ENCODE measurements at places on chromosomes 6 and 20.

- DNase-seq = no peak
Observed at GRCh38 chr6:139334806-139335446, 39.5 kb downstream of the CITED2 start.

DNA sequence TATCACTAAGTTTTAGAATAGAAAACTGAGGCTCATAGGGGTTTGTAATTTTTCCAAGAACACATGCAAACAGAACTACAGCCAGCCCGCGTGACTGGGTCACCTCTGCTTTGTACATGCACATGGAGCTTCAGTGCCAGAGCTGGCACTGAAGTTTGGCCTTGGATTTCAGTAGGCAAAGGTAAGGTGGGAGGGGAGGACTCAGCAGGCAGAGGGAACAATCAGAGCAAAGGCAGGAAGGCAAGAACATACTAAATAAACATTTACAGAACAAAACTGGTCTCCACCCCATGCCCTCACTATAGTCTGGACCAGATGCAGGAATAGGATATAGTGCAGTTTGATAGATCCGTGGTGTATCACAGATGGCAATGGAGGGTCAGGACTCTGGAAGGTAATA lies 13.6 kb upstream of the ABRACL start:
- no peak for DNase-seq

GRCh38 chr6:14857501-14857900 lies 388.4 kb upstream of the JARID2 start:
- DNase-seq = peak; percentile 86

DNA sequence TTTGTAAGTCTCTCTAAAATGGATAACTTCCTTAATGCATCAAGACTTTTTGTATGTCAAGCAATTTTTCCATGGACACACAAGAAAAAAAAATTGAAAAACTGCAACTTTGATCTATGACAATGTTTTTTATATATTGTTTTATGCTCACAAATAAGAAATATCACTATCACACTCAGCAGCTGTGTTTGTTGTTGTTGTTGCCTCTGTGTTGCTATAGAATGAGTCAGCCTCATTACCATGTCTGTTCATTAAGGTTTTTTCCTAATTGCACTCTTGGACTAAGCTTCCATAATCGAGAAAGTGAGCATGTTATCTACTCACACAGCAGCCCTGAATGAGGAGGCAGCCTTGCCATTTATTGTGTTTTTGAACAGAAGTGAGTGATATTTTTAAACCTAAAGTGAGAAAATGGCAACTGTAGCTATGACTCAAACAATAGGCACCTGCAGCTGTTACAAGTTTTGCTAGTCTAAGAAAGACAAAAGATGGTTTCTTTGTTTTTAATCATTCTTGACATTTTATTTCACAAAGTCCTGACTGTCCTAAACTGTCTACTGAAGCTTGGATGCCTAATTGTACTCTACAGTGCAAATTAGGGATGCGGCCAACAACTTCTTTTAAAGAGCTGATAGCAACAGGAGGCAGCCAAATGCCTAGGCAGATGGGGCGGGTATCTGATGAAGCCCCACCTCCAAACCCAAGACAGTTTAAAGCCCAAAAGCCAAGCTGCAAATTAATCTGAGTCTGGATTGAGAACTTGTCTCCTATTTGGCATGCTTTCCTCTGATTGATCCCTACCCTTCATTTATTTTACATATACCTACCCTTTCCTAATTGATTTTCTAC lies 77.9 kb upstream of the DOK5 start:
- no peak for DNase-seq

- DNase-seq = no peak
Observed at GRCh38 chr6:73965539-73966029, 269.6 kb downstream of the CD109 start.

GRCh38 chr6:35489995-35490791 lies 6.7 kb downstream of the TEAD3 start:
- no peak for DNase-seq

- DNase-seq = no peak
Observed at GRCh38 chr6:160178271-160178670, 56.7 kb downstream of the SLC22A1 start.

DNA sequence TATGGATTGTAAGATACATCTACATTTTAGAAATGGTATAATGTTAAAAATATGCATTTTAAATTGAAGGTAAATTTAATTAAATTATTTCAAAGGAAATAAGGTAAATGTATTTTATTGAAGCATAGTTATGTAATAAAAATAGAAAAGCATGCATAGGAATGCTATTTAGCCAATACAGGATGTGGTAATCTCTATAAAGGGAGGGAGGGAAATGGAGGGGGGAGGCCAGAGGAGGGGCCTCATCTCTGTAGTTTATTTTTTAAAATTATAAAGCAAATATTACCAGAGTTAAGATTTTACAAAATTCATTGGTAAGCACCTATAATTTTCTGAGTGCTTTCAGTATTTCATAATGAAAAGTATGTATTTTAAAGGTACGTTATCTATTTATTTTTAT lies 27.2 kb downstream of the SLC16A10 start:
- DNase-seq = no peak

DNA sequence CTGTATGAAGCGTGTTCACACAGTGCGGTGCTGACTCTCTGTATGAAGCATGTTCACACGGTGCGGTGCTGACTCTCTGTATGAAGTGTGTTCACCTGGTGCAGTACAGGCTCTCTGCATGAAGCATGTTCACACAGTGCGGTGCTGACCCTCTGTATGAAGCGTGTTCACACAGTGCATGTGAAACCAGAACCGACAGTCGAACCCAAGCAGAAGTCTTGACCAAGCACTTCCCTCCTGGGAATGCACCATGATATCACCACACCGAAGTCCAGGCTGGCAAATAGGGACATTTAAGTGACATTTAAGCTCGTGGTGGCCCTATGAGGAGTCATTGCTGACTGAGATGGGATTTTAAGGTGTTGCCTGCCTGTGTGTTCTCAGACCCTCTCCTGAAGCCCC lies 11.3 kb upstream of the SERPINB1 start:
- peak; percentile 31 for DNase-seq

GRCh38 chr6:129440691-129441090 lies 269.3 kb downstream of the ARHGAP18 start:
- no peak for DNase-seq

DNA sequence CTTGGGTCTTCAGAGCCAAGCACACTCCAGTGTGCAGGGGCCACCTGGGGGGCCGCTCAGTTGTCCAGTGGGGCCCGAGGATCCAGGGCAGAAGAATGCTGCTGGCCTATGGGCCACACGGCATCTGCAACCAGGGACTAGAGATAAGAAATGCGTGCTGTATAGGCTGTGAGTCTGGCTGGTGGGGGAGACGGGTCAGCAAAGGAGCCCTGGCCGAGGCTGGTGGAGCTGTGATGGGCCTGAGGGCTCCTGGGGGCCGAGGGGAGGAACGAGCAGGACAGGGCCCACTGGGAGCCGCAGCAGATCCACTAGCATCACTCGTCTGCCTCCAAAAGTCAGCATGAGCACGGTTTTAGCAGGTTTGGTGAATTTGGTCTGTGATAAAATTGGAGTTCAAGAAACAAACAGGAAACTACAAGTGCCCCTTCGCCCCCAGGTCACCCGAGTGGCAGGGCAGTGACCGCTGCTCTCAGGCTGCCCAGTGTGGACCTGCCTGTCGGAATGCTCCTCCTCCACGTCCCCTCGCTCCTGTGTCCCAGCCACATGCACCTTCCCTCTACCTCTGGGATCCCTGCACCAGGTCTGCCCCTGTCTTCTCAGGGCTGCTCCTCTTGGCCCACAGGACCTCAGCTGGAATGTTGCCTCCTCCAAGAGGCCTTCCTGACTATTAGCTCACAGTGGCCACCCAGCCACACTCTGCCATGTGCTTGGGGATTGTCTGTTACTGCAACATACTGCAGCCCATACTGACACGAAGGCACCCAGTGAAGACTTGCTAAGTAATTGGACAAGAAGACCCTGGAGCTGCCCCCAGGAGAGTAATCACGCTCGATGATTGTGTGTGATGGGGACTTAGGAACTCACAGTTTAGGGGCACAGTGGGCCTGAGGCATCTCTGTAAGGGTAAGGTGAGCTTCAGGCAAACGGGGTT lies 10.9 kb downstream of the ACSS1 start:
- no peak for DNase-seq

DNA sequence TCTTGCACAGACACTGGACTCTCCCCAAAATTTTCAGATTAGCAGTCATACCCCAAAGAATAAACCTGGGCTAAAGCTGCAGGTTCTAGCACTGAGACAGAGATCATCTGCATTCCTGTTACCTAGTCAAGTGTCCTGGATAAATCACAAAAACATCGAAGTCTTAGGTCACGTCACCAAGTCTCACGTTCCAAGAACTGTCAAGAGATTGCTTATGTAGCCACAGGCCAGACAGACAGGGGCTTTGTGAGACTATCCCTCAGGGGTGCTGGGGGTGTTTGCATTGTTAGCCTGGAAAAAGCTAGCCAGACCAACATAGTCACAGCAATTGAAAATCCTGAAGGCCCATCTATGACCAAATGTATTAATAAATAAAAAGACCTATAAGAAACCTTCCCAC lies 243.1 kb upstream of the PREP start:
- DNase-seq = no peak

DNA sequence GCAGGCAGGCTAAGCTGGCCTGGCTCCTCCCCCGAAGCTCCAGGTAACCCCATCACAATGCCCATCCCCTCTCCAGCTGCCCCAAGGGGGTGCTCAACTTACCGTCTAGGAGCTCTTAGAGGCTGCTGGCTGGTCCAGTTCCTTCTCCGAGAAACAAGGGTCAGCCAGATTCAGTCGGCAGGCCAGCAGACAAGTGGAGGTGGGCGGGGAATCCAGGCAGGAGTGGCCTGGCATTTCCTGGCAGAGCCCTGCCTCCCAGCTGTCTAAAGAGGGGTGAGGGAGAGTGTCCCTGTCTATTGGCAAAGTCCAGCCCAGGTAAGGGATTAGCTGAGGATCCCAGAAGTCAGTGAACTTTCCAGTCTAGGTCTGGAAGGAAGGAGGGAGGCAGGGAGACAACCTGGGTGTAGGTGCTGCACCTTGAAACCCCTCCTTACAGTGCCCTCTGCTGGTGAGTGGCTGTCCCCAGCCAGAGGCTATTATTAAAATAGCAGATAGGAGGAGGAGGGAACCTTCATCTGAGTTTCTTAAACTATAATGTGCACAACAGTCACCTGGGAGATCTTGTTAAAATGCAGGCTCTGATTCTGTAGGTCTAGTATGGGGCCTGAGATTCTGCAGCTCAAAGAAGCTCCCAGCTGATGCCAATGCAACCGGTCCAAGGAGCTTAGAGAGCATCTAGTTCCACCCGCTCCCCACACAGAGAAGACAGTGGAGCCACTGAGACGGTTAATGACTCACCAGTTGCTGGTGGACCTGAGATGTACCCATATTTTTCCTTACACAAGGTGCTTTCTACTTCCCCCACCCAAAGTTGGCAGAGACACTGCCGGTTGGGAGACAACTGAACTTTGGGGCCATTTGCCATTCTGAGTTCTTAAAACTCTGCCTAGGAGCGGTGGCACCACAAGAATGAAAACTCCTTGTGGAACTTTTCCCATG lies at the start of gene UNC5CL:
TSS of gene UNC5CL (minus strand) at position 162 of the 939 bp plus-strand sequence. CDS start 4,147 bp downstream, outside the sequence.
- DNase-seq = peak; percentile 58

DNA sequence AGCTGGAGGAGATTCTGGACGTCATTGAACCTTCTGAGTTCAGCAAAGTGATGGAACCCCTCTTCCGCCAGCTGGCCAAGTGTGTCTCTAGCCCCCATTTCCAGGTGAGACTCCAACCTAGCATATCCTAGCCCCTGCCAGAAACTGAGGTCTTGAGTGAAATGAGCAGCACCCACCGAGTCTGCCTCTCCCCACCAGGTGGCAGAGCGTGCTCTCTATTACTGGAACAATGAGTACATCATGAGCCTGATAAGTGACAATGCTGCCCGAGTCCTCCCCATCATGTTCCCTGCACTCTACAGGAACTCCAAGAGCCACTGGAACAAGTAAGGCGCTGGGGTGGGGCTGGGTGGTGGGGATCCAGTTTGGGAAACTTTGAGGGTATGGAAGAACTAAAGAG lies 4.6 kb downstream of the MEA1 start:
- peak; percentile 41 for DNase-seq

GRCh38 chr6:73624896-73625295 lies 28.9 kb downstream of the SLC17A5 start:
- DNase-seq = no peak

DNA sequence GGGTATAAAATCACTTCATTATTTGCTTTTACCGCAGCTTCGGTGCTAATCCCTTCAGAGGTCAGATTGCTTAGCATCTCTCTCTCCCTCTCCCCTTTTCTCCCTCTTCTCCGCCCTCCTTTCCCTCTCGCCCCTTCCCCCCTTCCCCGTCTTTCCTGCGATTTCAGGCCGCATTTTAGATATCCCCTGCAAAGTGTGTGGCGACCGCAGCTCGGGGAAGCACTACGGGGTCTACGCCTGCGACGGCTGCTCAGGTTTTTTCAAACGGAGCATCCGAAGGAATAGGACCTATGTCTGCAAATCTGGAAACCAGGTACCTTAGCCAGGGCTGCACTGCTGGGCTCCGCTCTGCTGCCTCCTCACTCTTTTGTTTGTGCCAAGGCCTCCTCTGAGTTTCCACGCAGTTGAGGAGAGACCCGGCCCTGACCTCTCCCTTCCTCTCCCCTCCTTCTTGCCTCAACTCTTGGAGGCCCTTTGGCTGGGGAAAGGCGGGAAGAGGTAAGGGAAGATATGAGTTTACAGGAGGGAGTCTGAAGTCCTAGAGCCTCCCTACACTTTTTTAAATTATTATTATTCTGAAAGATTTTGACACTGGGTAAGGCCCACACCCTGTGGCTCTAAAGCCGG lies 5.6 kb downstream of the NR2E1 start:
- peak; percentile 39 for DNase-seq

- no peak for DNase-seq
Observed at GRCh38 chr20:62691487-62691886, 17.1 kb upstream of the NTSR1 start.

DNA sequence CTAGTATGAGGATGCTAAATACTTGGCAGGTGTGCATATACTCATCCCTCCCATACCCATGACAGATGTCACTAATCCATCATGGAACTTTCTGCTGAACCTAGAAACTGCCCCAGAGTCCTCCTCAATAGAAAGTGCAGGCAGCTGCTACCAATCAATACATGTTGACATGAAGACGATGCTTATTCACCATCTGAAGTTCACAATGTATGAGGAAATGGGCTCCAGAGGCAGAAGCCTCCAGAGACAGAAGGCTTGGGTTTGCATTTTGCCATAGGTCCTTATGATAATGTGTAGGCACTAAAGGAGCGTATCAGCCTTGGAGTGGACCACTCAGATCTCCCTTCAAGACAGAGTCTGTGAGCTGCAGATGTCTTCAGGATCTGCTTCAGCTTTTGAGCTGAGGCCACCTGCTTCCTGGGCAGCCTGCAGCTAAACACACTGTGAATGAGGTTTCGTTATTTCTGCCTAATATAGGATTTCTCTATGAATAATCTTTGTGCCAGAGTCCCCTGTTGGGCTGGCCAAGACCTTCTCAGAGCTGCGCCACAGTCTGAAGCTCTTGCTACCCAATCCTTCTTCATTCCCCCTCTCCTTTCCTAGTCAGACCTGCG lies 7.5 kb upstream of the KIAA1755 start:
- DNase-seq = no peak

GRCh38 chr20:40568200-40568599 lies 120.8 kb downstream of the MAFB start:
- DNase-seq = no peak

GRCh38 chr20:50453533-50454244 lies 56.5 kb upstream of the PTPN1 start:
- DNase-seq = no peak

Measured in B cell (primary cell).